ENCODE measurements at places on chromosomes 6 and 20. TPM values are rescaled to one million over a fixed set of nuclear protein-coding genes. Genes with fewer than 3 reads are reported as not detected.
A peak's percentile ranks its signal among the peaks of the same experiment; 100 is the strongest.

DNA sequence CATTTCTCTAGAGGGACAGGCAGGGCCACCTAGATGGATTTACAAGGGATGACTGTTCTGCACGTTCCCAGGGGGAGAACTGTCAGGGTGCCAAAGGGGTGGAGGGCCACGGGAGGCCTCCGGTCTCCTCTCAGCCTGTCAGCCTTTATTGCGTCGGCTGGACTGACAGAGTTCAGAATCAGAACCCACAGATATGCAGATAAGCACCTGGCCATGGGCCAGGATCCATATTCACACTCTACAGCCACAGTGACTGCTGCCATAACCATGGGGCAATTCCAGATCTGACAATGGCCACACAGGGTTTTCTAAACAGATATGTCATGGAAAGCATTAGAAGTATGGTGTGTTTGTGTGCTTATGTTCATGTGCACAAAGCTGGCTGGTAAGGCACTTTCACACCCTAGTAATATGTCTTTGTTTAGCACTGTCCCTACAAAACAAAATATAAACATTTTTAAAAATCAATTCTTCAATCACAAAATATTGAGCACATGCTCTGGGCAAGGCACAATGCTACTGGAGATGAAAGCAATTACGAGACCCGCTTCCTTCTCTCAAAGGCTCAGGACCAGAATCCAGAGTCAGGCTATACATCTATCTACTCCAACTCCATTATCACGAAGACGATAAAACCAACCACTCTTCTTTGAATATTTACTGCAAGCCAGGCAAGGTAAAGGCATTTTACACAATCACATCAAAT lies 29.1 kb downstream of the TRAM2 start:
- DNase-seq: no peak
- H3K27me3 ChIP-seq: no peaks in the 10 kb centered on the region
- no peak overlapping the region for H3K27ac ChIP-seq
- H3K36me3 ChIP-seq: no peaks in the 10 kb centered on the region

GRCh38 chr6:161463071-161463470 lies 189.2 kb upstream of the AGPAT4 start:
- no peaks in the 10 kb centered on the region for H3K4me1 ChIP-seq
- H3K27ac ChIP-seq: no peak overlapping the region
- no peak for DNase-seq
- H3K36me3 ChIP-seq: no peaks in the 10 kb centered on the region

DNA sequence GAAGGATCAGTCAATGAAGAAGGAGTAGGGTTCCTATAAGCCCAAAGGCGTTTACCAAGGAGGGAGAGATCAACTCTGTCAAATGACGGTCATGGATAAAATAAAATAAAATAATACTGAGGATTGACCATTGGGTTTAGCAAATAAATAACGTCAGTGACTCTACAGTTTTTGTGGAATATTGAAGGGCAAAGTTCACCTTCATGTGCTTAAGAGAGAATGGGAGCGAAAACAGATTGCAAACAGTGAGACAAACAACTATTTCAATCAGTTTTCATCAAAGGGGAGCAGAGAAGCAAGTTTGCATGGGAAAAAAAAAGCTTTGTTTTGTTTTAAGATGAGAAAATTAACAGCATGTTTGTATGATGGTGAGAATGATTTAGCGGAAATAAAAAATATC lies 17.6 kb upstream of the NT5DC1 start:
- H3K27ac ChIP-seq: no peak overlapping the region
- DNase-seq: no peak
- H3K4me3 ChIP-seq: no peak overlapping the region
- H3K27me3 ChIP-seq: no peaks in the 10 kb centered on the region
- H3K36me3 ChIP-seq: no peaks in the 10 kb centered on the region

DNA sequence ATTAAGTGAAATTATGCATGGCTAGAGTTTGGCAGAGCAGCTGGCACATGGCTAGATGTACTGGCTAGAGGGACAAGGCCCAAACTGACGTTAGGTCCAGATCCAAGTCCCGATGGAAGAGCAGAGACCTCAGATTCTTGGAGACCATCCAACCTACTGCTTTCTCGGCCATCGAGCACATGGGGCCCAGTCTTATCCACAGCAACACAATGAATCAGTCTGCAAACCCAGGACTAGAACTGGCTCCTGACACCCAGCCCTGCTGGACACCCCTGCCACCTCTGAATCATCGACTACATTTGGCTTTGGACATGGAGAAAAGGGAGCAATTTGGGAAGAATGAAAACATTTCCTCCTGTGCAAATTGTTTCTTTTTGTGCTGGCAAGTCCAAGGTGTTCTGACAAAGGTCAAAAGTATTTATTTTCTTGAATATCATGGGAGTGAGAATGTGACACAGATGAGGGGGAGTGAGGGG lies 23.9 kb upstream of the YWHAB start:
- no peak for DNase-seq
- H3K36me3 ChIP-seq: no peaks in the 10 kb centered on the region
- no peak overlapping the region for H3K27ac ChIP-seq
- H3K27me3 ChIP-seq: no peaks in the 10 kb centered on the region

GRCh38 chr6:161080263-161080970 lies 88.8 kb downstream of the MAP3K4 start:
- no peaks in the 10 kb centered on the region for H3K27me3 ChIP-seq
- H3K36me3 ChIP-seq: no peaks in the 10 kb centered on the region
- no peak overlapping the region for H3K4me3 ChIP-seq
- peaks cover 7% of the 10 kb centered on the region for H3K4me1 ChIP-seq
- no peak overlapping the region for H3K27ac ChIP-seq

DNA sequence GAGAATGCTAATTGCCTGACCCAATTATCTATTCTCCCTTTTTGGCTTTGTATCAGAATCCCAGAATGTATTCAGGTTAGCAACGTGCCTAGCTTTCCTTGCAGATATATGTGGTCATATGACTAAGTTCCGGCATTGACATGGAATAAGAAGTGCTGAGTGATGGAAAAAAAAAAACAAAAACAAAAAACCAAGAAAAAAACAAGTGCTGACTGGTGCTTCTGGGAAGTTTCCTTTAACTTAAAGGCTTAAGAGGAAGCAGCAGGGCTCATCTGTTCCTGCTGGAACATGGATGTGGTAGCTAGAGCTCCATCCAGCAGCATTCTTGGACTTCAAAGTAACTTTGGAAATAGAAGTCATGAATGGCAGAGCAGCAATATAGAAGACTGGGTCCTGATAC lies 10.4 kb upstream of the RPF2 start:
- H3K4me3 ChIP-seq: no peak overlapping the region
- H3K27me3 ChIP-seq: no peaks in the 10 kb centered on the region
- no peaks in the 10 kb centered on the region for H3K4me1 ChIP-seq
- peaks cover 12% of the 10 kb centered on the region for H3K36me3 ChIP-seq
- no peak for DNase-seq

GRCh38 chr20:58677079-58677604 lies 15.5 kb upstream of the NPEPL1 start:
- DNase-seq: no peak
- H3K4me3 ChIP-seq: no peak overlapping the region
- H3K27me3 ChIP-seq: no peaks in the 10 kb centered on the region
- no peak overlapping the region for H3K27ac ChIP-seq
- H3K36me3 ChIP-seq: peaks cover 6% of the 10 kb centered on the region
- no peaks in the 10 kb centered on the region for H3K4me1 ChIP-seq

DNA sequence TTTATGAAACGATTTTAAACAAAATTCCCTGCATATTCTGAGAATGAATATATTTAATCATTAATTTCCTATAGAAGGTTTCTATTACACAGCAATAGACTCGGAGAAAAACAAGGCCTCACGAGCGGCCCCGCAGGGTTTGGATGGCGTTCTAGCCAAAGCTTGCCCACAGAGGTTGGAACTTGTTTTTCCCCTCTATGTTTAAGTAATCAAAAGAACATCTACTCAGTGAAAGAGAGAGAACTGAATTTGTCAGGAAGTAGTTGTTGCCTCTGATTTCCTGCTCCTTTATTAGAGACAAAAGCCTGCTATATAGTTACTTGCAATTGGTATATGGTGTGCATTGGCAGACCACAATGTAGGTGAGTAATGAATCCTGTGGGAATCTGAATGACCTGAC lies 82.1 kb upstream of the HEY2 start:
- no peak for DNase-seq
- no peaks in the 10 kb centered on the region for H3K36me3 ChIP-seq
- no peak overlapping the region for H3K27ac ChIP-seq
- H3K4me3 ChIP-seq: no peak overlapping the region
- H3K27me3 ChIP-seq: no peaks in the 10 kb centered on the region
- H3K4me1 ChIP-seq: no peaks in the 10 kb centered on the region

DNA sequence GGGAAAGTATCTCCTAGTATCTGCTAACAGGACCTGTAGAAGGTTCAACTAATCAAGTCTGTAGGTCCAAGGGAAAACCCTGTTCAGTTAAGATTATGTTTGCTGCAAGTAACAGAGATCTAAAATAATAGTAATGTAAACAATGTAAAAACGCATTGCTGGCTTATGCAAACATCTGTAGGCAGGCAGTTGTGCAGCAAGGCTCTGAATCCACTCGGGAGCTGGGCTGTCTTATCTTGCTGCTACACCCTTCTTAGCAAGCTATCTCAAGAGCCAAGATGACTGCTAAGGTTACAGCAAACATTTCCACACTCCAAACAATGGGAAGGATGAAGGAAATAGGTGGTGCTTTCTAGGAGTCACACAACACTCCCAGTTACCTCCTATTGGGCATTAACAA lies 397.3 kb upstream of the NRSN1 start:
- H3K27me3 ChIP-seq: no peaks in the 10 kb centered on the region
- H3K4me3 ChIP-seq: no peak overlapping the region
- H3K4me1 ChIP-seq: no peaks in the 10 kb centered on the region
- H3K36me3 ChIP-seq: no peaks in the 10 kb centered on the region

DNA sequence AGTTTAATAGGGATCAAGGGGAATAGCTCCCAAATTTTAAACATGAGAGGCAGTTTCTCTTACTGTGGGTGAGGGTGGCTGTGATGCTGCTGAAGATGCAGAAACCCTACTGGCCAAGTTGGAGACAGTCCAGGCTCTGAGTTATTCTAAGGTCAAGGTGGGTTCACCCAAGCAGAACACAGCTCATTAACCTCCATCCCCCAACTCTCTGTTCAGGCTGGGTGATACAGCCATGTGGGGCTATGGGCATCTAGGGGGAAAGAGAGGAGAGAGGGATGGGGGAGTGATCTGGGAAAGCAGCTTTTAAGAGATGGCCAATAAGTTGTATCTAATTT lies 18.9 kb upstream of the TRAM2 start:
- DNase-seq: no peak
- no peak overlapping the region for H3K4me3 ChIP-seq
- H3K27ac ChIP-seq: no peak overlapping the region
- no peaks in the 10 kb centered on the region for H3K4me1 ChIP-seq

- no peak overlapping the region for H3K4me3 ChIP-seq
- H3K27ac ChIP-seq: no peak overlapping the region
- no peak for DNase-seq
- no peaks in the 10 kb centered on the region for H3K27me3 ChIP-seq
- H3K4me1 ChIP-seq: peaks cover 3% of the 10 kb centered on the region
- H3K36me3 ChIP-seq: no peaks in the 10 kb centered on the region
Measured at GRCh38 chr6:14711704-14712379, 534.0 kb upstream of the JARID2 start.

DNA sequence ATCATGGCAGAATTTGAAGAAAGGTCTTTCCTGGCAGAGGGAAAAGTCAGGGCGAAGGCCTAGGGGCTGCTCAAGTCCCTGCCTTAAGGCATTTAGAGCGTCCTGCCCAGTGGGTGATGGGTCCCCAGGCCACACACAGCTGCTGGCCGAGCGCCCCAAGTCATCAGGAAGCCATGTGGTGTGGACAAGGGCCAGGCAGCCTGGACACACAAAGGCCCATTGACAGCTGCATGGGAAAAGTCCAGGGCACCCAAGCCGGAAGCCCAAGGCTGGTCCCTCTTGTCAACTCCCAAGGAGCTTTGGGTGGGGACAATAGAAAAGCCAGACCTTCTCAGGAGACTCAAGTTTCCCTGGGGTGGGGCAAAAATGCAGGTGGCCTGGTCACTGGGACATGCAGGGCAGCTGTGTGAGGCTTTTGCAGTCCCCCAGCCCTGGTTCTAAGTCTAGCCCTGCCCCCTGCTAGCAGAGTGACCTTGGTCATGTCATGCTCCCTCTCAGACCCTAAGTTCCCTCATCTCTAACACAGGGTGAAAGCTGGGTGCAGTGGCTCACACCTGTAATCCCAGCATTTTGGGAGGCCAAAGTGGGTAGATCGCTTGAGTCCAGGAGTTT lies 44.3 kb upstream of the PTGIS start:
- no peak overlapping the region for H3K4me3 ChIP-seq
- H3K27ac ChIP-seq: no peak overlapping the region
- no peaks in the 10 kb centered on the region for H3K36me3 ChIP-seq
- DNase-seq: no peak
- no peaks in the 10 kb centered on the region for H3K27me3 ChIP-seq

DNA sequence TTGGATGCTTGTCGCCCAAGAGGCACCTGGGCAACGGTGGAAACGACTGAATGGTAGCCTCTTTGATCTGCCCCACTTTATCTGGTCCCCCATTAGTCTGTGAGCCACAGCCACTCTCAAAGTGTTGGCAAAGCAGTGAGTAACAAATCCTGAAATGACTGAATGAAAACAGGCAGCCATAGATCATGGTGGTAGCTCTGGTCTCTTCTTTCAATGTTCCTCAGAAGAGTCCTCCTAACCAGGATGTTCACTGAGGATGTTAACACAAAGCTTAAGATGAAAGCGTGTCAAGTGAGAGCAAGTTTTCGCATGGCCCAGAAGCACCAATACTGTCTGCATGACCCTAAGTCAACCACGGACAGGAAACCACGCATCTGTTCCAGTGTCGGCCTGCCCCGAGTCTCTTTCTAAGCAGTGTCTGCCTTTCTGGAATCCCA lies 107.3 kb downstream of the IRF4 start:
- H3K27ac ChIP-seq: peak overlapping the region; percentile 40
- H3K27me3 ChIP-seq: no peaks in the 10 kb centered on the region
- no peak overlapping the region for H3K4me3 ChIP-seq
- peaks cover 5% of the 10 kb centered on the region for H3K36me3 ChIP-seq
- peaks cover 38% of the 10 kb centered on the region for H3K4me1 ChIP-seq
- DNase-seq: no peak

GRCh38 chr6:80769106-80769505 lies 662.6 kb downstream of the BCKDHB start:
- H3K27me3 ChIP-seq: no peaks in the 10 kb centered on the region
- H3K36me3 ChIP-seq: no peaks in the 10 kb centered on the region
- H3K27ac ChIP-seq: no peak overlapping the region
- no peak overlapping the region for H3K4me3 ChIP-seq

The GMPR gene
- total RNA-seq: 1.0 TPM

The AK9 gene
- total RNA-seq: 4.8 TPM

The ABHD16B gene
- total RNA-seq: not detected

The WFDC5 gene
- not detected for total RNA-seq

The ZNF318 gene
- 15.8 TPM for total RNA-seq

The PDYN gene
- total RNA-seq: not detected

The OTOR gene
- not detected for total RNA-seq

Measured in naive thymus-derived CD4-positive, alpha-beta T cell (primary cell).